Cortex of kidney (tissue), 1 donor: ENCODE measurements at places on chromosomes 1 and 21.

- no peak for DNase-seq
These were observed 21.8 kb upstream of the LHX4 start for GRCh38 chr1:180208264-180208663.

- no peak for DNase-seq
These were observed 15.6 kb upstream of the CHIA start for GRCh38 chr1:111275079-111275478.

GRCh38 chr1:244444854-244445253 is 6.9 kb downstream of the ADSS2 start:
- no peak for DNase-seq

DNA sequence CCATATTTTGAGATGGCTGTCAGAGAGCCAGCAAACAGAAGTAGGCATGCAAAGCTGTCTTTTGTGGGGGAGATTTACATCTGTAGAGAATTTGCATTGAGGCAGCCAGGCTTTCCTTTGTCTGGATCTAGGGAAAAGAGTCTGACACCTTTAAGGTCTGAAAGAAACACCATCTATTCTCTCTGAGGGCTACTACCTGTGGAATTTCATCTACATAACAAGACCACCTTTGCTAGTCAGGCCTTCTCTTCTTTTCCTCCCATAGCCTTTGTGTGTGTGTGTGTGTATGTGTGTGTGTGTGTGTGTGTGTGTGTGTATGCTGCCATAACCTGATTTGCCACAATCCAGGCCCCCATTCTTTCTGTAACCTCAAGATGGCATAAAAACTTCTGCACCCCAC is 28.4 kb upstream of the DMRTB1 start:
- no peak for DNase-seq

DNA sequence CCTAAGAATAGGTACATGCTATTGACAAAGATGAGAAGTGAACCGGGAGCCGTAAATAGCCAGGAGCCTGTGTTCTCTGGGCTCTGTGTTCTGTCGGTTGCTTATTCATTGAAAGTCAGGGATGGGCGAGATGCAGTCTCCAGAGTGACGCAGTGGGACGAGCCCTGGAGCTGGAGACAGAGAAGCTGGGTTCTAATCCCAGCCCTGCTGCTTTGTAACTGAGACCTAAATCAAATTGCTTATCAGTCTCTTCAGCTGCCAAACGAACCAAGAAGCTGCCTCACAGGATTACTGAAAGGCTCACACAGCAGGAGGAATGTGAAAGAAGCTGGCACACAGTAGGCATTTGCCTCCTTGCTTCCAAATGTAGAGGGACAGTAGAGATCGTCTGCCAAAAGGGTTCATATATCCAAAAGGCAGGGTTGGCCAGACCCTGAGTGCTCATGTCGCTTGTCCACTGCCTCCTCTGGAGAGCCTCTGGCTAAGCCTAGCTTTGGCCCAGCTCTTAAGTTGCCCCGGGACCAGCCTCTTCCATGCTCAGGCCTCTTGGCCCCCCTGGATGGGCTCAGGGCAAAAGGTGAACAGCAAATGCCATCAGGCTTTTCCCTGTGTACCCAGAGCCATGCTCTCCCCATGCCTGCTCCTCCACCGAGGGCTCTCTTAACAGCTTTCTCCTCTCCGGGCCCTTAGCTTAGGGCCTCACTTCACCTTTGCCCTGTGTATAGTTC is 134.2 kb upstream of the IPO9 start:
- DNase-seq, result no peak
